ENCODE measurements at places on chromosomes 4 and X.

DNA sequence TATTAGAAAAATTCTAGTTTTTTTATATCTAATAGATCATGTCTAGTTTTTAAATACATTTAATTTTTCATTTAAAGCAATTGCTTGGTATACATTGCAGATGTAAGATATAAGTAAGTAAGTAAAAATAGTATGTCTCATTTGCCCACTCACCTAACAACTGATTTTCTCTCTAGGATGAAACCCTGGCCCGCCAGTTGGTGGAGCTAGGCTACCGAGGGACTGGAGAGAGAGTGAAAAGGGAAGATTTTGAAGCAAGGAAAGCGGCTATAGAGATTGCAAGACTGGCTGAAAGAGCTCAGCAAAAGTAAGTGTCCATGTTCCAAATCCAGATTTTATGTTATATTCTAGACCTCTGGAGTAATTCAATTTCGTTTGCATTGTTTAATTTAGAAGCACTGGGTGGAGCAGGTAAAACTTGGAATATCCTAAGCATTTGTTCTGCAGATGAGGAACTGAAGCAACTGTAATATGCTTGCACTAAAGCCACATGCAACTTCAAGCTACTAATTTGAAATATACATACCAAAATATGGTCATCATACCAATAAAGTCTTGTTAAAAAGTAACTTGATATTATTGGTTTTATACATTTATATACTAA lies 27.1 kb downstream of the CFAP299 start:
- no peak for DNase-seq

- no peak for DNase-seq
Observed at GRCh38 chr4:84110040-84110439, 389.1 kb downstream of the NKX6-1 start.

DNA sequence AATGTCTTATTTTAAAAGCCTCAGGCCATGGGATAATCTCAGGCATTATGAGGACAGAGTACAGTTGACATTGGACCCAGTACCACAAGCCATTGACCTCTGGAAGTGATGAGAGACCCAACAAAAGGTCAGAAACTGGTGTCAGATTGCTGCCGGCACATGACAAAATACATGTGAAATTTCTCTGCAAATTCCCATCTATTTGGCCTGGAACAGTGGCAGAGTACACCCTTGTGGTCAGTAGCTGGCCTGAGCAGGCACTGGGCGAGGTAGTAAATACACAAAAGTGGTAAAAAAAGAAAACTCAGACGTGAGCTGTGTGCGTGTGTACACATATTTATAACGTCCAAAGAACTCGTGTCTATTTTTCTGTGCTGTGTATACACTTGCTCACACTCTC lies 155.5 kb downstream of the DHX15 start:
- no peak for DNase-seq

- no peak for DNase-seq
Observed at GRCh38 chr4:69828828-69829227, 31.1 kb downstream of the SULT1E1 start.

- DNase-seq = no peak
Observed at GRCh38 chrX:133435544-133436124, 20.3 kb upstream of the GPC4 start.

GRCh38 chr4:179989975-179990374 lies 2253.2 kb upstream of the TENM3 start:
- DNase-seq = no peak

GRCh38 chrX:13377550-13377934 lies 57.7 kb upstream of the ATXN3L start:
- DNase-seq = no peak

GRCh38 chr4:10405672-10406071 lies 51.6 kb downstream of the ZNF518B start:
- DNase-seq = no peak

GRCh38 chr4:168585168-168586091 lies 88.6 kb downstream of the PALLD start:
- no peak for DNase-seq

DNA sequence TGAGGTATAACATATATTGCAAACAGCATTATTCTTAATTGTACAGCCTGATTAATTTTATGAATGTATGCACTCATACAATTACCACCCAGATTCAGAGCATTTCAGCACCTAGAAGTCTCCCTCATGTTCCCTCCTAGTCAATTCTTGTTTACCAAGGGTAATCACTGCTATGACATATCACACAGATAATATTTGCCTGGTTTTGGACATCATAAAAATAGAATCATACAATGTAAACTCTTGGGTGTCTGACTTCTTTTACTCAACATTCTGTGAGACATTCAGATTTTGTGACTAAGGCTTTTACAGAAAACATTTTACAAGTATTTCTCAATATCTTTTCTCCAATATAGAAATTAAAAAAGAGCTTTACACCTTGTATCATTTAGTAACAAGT lies 66.9 kb downstream of the PTPN13 start:
- no peak for DNase-seq

DNA sequence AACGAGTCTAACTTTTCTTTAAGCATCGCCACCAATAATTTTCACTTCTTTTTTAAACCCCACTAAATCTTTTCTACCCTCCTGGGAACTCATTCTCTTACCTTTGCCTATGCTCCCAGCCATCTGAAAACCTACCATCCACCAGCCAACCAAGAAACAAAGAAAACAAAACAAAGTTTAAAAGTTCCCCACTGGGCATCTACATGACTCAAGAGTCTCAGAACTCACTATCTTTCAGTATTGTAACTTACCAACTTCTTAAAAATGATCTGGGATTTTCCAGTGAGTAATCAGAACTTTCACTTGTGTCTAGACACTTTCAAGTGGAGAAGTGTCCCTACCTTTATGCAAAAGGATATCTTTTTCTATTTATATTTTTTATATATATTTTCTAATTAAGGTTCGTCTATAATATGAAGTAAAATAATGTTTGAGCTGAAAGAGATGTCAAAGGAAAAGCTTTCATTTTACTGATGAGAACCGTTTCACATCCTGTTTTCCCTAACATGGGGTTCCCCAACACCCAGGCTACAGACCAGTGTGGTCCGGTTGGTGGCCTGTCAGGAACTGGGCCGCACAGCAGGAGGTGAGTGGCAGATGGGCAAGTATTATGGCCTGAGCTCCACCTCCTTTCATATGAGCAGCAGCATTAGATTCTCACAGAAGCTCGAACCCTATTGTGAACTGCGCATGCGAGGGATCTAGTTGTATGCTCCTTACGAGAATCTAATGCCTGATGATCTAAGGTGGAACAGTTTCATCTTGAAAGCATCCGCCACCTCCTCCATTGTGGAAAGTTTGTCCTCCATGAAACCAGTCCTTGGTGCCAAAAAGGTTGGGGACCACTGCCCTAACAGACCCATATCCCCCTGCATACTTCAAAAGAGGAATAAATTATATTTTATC lies 9.8 kb upstream of the TIGD2 start:
- no peak for DNase-seq

DNA sequence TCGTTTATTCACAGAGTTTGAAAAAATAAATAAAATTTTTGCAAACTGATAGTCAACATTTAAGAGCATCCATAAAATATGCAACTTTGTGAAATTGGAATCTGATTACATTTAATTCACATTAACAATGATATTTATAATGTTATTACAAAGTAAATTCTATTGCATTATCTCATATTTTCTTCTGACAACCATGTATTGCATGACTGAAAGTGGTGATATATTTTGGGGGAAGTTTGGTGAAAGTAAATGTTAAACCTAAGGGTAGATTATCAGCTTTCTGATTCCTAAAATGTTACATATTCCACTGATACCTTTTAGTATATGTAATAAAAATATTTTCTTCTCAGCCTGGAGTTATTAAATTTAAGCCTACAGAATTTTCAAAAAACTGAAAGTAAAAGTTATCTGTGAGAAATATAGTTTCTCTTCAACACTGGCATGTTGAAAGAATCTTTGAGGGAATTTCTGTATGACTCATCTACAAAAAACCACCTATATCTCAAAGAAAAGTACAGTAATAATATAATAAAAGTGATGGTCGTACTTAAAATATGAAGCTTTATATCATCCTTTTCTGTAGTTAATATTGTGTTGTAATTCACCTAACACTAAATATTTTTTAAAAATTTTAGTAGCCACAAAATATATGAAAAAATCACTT lies 1179.6 kb upstream of the PCDH7 start:
- DNase-seq = no peak

- no peak for DNase-seq
Observed at GRCh38 chr4:77084019-77084639, 8.3 kb upstream of the CCNI start.

- no peak for DNase-seq
Observed at GRCh38 chrX:66030505-66031317, 9.2 kb downstream of the VSIG4 start.

- DNase-seq = no peak
Observed at GRCh38 chr4:80215449-80216052, 18.2 kb downstream of the PRDM8 start.

GRCh38 chr4:77805840-77806239 lies 13.3 kb downstream of the CNOT6L start:
- DNase-seq = no peak

GRCh38 chrX:154512879-154513553 lies 3.0 kb downstream of the FAM3A start:
- DNase-seq = no peak

DNA sequence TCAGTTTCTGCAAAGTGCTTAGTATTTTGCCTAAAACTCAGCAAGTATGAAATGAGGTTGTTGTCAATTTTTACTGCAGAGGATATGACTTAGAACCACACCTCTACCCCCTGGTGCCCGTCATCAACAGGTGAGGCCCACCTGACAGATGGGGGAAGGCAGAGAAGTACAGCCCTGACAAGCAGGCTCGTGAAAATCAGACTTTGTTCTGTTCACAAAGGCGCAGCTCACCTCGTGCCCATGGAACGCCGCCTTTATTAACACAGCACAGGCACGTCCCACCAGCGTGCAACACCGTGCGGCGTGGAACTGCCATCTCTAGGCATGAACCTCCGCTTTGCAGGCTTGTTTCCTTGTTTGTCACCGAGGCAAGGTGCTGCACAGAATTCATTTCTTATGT lies 13.3 kb downstream of the CYP4V2 start:
- DNase-seq = no peak

- DNase-seq = no peak
Observed at GRCh38 chr4:185888676-185889075, 76.7 kb upstream of the SORBS2 start.

DNA sequence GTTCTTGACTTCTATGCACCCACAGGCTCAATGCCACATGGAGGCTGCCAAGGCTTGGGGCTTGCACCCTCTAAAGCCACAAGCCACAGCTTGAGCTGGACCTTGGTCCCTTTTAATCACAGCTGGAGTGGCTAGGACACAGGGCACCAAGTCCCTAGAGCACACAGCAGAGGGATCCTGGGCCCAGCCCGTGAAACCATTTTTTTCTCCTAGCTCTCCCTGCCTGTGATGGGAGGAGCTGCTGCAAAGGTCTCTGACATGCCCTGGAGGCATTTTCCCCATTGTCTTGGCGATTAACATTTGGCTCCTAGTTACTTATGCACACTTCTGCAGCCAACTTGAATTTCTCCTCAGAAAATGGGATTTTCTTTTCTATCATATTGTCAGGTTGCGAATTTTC lies 410.9 kb downstream of the GRID2 start:
- no peak for DNase-seq

- no peak for DNase-seq
Observed at GRCh38 chr4:83599183-83599582, 63.3 kb downstream of the GPAT3 start.

DNA sequence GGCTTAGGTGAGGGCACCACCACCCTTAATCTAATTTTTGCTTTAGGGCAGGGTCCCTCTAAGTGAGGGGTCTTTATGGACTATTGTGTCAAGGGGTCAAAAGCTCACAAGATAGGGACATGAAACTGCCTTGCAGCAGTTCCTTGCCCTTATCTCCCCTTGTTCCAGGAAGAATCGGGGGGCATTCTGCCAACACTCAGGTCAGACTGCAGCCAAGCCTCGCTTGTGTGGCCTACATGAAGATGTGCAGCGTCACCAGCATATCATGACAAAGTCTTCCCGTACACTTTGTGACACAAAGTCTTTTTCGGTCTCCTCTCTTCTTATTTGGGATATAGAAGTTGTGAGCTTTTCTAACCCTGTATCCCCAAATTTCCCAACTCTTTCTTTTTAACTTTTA lies 17.5 kb upstream of the USP9X start:
- DNase-seq = no peak

GRCh38 chr4:56215141-56215783 lies 172.0 kb downstream of the AASDH start:
- DNase-seq = no peak

DNA sequence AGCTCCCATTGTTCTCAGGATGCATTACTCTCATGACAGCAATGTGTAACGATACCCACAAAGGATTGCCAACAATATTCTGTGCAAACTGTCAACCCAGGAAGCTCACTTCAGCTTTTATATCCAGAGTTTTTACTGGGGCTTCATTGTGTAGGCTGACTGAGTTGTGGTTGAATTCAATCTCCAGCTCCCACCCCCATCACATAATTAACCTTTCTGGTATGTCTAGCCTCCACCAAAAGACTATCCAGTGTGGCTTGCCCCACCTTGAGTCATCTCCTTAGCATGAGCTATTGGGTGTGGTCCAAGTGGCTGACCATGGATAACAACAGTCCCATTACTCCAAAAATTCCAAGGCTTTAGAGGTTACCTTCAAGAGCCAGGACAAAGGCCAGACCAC lies 17.7 kb upstream of the TAB3 start:
- DNase-seq = no peak

GRCh38 chr4:51995647-51996220 lies 24.4 kb downstream of the LRRC66 start:
- DNase-seq = no peak

GRCh38 chr4:1220566-1220965 lies 28.4 kb downstream of the CTBP1 start:
- DNase-seq = no peak

GRCh38 chr4:182245541-182246215 lies 2.5 kb downstream of the TENM3 start:
- no peak for DNase-seq

DNA sequence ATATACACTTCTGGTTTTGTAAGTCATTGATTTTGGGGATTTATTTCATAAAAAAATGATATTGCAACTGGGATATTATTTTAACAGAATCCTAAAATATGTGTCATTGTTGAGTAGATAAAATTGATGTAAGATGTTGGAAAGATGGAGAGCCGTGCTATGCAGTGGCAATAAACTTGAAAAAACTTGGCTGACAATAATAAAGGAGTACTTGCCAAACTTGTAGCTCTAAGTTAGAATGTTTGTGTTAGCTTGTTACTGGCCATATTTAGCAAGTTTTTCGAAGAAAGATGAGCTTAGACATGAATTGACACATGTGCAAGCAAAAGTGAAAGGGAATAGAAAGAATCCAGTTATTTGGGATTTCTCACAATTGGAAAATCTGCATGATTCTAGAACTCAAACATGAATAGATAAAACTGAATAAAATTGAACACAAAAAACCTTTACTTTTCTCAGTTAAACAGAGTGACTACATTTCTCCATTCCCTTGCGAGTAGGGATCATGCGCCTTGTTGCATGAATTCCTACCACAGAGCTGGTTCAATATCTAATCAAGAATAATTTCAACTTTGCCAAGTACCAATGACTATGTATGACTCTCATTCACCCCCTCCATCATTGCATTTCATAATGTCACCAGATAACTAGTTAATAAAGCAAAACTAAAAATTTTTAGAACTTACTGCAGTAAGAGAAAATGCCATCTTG lies 327.8 kb downstream of the CAMK2D start:
- no peak for DNase-seq

Data from stimulated activated CD8-positive, alpha-beta memory T cell treated with anti-CD3 and anti-CD28 coated beads, Interleukin-2, amount 100 ng/mL, for 1 hour (primary cell).